ENCODE measurements at places on chromosomes 12 and 14.

- no peak for DNase-seq
Observed at GRCh38 chr14:98754343-98755020, 517.5 kb downstream of the BCL11B start.

DNA sequence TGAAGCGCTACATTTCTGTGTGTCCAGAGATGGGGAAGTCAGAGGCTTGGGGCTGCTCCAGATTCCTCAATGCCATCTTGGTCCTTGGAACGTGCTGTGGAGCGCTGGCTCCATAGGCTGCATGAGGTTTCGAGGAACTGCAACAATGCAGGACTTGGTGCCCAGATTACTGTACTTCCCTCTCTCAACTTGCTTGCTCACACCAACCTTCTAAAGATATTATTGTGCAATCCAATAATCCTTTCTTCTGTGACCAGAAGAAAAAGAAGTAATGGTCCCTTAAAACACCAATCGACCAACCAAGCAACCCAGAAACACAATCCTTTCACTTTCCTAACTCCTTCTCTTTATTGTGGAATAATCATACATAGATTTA is 3.7 kb downstream of the PRICKLE1 start:
- DNase-seq = no peak

DNA sequence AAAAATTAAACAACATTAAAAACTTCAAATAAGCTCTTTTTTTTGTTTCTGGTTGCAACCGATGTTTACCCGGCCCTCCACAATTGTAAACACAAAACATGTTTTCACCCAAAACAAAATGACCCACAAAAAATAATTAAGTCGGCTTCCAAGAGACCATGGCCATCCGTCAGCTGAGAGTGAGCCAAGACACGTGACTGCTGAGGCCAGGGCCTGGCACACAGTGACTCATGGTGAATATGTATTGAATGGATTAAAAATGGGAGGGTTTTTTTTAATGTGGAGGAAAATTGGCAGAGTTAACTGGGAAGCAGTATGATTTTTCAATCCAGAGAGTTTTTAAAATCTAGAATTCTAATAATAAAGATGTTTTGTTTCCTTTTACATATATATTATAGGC is 13.8 kb upstream of the CPNE8 start:
- DNase-seq = no peak

GRCh38 chr12:94942663-94943062 is 60.8 kb downstream of the NDUFA12 start:
- no peak for DNase-seq

DNA sequence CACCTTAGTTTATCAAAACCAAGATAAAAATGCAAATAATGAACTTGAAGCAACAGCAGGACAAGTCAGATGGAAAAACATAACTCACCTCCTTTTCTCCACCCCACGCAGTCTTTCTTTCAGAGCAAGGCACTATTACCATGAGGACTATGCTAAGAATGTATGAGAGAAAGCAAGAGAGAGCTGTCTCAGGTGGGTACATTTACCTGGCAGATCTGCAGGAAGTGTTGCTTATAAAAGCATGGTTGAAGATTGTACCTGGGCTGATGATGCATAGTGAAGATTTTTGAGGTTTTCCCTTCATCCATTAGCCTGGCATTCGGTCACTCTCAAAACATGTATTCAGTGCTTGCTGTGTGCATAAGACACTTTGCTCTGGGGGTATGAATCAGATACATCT is 68.8 kb upstream of the IFNG-AS1 start:
- DNase-seq = no peak

- DNase-seq = no peak
Observed at GRCh38 chr12:116803013-116803736, 65.1 kb downstream of the RNFT2 start.

GRCh38 chr14:73368616-73369015 is 89.7 kb downstream of the NUMB start:
- DNase-seq = no peak
